ENCODE measurements at places on chromosomes 5 and 9. TPM values are rescaled to one million over a fixed set of nuclear protein-coding genes. Genes with fewer than 3 reads are reported as not detected.

- no peak overlapping the region for H3K27ac ChIP-seq
- H3K27me3 ChIP-seq: no peaks in the 10 kb centered on the region
- no peaks in the 10 kb centered on the region for H3K36me3 ChIP-seq
- H3K4me1 ChIP-seq: peaks cover 8% of the 10 kb centered on the region
Measured at GRCh38 chr9:134519375-134520070, 122.1 kb upstream of the COL5A1 start.

- H3K27me3 ChIP-seq: no peaks in the 10 kb centered on the region
- no peak overlapping the region for H3K27ac ChIP-seq
- H3K4me3 ChIP-seq: no peak overlapping the region
- no peaks in the 10 kb centered on the region for H3K36me3 ChIP-seq
- no peaks in the 10 kb centered on the region for H3K4me1 ChIP-seq
Measured at GRCh38 chr5:44001675-44002380, 387.4 kb downstream of the FGF10 start.

GRCh38 chr5:173310218-173310769 is 17.9 kb downstream of the STC2 start:
- peak overlapping the region; percentile 83 for H3K27ac ChIP-seq
- DNase-seq: peak; percentile 50
- H3K4me3 ChIP-seq: no peak overlapping the region
- no peaks in the 10 kb centered on the region for H3K36me3 ChIP-seq
- no peaks in the 10 kb centered on the region for H3K27me3 ChIP-seq

- no peaks in the 10 kb centered on the region for H3K36me3 ChIP-seq
- peaks cover 49% of the 10 kb centered on the region for H3K27me3 ChIP-seq
- H3K4me1 ChIP-seq: no peaks in the 10 kb centered on the region
- H3K27ac ChIP-seq: no peak overlapping the region
Measured at GRCh38 chr9:38622951-38623350, 2.6 kb upstream of the ANKRD18A start.

- no peaks in the 10 kb centered on the region for H3K27me3 ChIP-seq
- H3K4me3 ChIP-seq: no peak overlapping the region
- no peaks in the 10 kb centered on the region for H3K36me3 ChIP-seq
- no peaks in the 10 kb centered on the region for H3K4me1 ChIP-seq
Measured at GRCh38 chr5:133271606-133272005, 219.8 kb downstream of the HSPA4 start.

DNA sequence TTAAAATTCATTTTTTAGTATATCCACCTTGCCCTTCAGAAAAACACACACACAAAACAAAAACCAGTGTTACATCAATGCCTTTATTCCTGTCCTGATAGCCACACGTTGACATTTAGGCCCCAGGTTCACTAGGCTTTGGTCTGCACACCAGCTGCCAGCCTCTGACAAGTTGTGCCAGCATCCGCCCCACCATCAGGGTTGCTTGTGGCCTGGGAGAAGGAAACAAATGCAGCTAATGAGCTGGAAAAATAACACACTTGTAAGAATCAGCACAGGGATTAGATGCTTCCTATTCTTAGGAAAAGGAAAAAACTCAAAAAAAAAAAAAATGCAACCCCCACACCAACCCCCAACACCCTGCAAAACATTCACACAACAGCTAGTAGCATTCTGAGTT is 404.0 kb upstream of the GRIA1 start:
- no peaks in the 10 kb centered on the region for H3K4me1 ChIP-seq
- no peak overlapping the region for H3K4me3 ChIP-seq
- H3K27me3 ChIP-seq: no peaks in the 10 kb centered on the region
- no peaks in the 10 kb centered on the region for H3K36me3 ChIP-seq
- no peak overlapping the region for H3K27ac ChIP-seq

DNA sequence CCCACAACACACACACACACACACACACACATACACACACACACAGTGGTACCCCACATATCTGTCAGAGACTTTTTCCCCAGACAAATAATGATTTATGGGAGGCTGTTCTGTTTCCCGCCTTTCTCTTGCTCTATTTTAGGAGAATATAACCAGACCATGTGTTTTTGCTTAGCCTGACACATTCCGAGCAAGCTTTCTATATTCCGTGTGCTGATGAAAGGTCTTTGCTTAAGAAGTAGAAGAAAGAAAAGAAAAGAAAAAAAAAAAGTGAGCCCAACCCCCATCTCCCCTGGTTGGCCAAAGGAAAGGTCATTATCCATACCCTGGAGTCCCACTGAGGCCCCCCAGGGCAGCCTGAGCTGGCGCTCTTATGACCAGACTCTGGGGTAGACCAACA is 338.6 kb downstream of the SLIT3 start:
- no peaks in the 10 kb centered on the region for H3K4me1 ChIP-seq
- H3K27me3 ChIP-seq: peaks cover 3% of the 10 kb centered on the region
- no peaks in the 10 kb centered on the region for H3K36me3 ChIP-seq
- no peak for DNase-seq
- H3K4me3 ChIP-seq: no peak overlapping the region
- H3K27ac ChIP-seq: no peak overlapping the region

- H3K27me3 ChIP-seq: no peaks in the 10 kb centered on the region
- no peak overlapping the region for H3K27ac ChIP-seq
- no peaks in the 10 kb centered on the region for H3K4me1 ChIP-seq
Measured at GRCh38 chr5:163350083-163350482, 87.3 kb upstream of the CCNG1 start.

DNA sequence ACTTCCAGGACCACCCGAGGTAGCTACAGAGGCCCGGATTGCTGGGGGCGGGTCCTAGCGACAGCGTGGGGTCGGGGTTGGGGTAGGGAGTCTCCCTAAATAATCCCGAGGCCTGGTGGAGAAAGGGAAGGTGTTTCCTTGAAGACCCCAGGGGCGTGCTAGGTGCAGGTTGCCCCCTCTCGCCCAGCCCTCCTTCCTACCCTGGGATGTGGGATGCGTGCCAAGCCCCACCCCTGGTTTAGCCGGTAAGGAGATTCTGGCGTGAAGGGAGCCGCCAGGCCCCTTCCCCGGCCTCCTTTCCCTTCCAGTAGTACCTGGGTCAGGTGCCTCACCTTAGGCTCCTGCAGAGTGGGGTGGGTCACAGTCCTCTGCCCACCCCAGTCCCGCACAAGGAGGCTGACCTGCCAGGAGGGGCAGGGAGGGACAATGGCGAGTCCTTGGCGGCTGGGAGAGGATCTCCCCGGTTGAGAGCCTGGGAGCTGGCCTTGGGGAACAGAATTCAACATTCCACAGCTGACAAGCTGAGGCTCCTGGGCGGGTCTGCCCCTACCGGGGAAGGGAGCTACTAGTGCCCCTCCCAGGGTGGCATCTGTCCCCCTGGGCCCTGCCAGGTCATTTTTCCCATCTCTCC is 674 bp downstream of the TSPAN17 start:
- H3K27ac ChIP-seq: peak overlapping the region; percentile 61
- no peaks in the 10 kb centered on the region for H3K27me3 ChIP-seq
- peaks cover 13% of the 10 kb centered on the region for H3K4me1 ChIP-seq
- DNase-seq: peak; percentile 92
- H3K36me3 ChIP-seq: no peaks in the 10 kb centered on the region
- peak overlapping the region; percentile 91 for H3K4me3 ChIP-seq

The TAF11L9 gene
- total RNA-seq: not detected

The PCDH12 gene
- under 0.01 TPM for total RNA-seq

The TRIM36 gene
- 0.36 TPM for total RNA-seq

The RNF208 gene
- total RNA-seq: 0.29 TPM

Data from osteoblast (primary cell).